ENCODE measurements at places on chromosomes 5 and 9.

DNA sequence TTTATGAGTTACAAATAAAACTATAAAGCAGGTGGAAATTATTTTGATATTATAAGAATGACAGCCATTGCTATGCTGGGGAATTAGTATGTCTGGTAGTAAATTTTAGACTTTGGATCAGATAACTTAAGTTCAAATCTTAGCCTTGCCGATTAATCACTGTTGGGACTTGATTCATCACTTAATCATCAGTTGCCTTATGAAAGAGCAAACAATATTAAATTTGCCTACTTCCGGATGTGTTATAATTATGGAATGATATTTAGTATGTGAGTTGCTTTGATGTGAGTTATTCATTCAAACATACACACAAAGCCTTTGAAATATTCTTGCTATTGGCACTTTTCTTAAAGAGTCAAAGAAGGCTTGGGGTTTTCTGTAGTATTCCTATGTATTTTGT lies 717.7 kb downstream of the BRINP1 start:
- DNase-seq = no peak

GRCh38 chr9:122904466-122904822 lies 715 bp downstream of the RC3H2 start:
- peak; percentile 31 for DNase-seq

GRCh38 chr9:123065196-123065595 lies 31.7 kb downstream of the GPR21 start:
- DNase-seq = no peak

GRCh38 chr5:137888863-137889759 lies at the start of gene PKD2L2:
TSS of gene PKD2L2 (plus strand) at chr5:137889457. CDS start at chr5:137889492, 35 bp downstream.
- peak; percentile 87 for DNase-seq

GRCh38 chr9:84153885-84154284 lies 173.3 kb downstream of the RMI1 start:
- DNase-seq = no peak

DNA sequence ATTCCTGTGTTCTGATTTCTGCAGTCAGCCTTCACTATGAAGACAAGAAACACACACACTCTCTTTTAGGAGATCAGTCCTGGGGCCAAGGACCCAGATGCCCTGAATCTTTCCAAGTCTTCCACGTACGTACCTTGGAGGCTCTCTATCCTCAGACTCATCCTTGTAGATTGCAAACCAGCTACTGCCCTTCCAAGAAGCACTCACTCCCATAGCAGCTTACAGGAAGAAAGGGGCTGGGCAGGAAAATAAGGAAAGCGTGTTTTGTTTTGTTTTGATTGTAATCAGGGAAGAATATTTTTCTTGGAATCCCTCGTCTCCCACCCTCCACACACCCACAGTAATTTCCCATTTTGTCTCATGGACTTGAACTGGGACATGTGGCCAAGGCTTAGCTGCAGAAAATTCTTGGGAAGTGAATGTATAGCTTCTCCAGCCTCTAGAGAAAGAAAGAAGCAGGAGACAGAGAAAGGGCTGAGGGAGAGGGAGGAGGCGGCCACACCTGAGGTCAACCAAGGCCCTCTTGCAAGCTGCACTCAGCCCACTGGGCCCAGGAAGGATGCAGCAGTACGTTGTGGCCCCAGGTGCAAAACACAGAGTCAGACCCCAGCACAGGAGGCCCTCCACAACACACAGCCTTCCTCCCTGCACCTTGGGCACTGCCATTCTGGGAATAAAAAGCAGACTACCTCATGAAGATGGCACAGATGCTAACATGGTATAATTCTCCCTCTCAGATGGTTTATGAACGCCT lies 29.9 kb downstream of the IRX2 start:
- no peak for DNase-seq

DNA sequence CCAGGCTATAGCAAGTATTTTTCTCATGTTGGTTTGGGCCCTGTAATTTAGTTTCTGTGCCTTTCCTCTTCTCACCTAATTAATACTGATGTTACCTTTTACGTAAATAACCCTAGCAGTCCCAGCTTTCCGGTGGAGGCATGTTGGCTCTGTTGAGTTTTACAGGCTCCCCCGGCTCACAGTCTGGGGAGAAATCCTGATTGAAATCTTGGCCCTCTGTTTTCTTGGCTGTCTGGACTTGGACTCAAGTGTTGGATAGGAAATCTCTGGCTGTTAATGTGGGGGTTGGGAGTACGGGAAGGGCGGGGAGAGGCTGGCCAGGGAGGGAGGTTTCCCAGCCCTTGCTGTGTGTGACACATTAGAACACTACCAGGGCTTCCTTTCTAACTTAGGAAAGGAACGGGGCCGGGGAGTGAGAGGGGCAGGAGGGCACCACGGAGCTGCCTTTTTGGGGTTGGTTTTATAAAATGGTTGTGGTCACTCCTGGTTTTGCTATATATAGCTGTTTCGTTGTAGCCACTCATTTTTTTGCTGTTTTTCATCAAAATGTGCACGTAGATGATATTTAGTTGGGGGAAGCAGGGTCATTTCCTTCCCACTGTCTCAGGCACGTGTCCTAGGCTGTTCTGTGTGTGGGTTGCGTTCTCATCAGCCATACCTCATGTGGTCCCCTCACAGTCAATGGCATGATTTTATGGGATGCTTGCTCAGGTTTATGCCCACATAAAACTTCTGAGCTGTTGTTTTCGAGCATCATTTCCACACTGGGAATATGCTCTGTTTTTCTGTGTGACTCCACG lies 11.0 kb downstream of the TRIO start:
- no peak for DNase-seq

DNA sequence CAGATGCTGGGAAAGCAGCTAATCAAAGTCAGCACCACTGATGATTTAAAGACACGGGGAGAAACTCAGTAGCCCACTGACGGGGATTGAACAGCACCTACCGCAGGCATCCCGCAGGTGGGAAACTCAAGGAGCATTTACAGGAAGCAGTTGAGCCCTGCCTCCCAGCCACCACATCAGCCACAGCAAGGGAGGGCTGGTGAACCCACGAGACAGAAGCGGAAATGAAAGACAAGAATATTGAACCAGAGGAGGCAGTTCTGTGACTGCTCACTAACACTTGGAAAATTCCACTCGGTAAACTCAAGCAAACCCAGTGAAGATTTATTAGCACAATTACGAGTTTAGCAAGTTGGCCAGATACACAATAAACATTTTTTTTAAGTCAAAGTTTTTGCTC lies 10.6 kb upstream of the FAM163B start:
- peak; percentile 52 for DNase-seq

DNA sequence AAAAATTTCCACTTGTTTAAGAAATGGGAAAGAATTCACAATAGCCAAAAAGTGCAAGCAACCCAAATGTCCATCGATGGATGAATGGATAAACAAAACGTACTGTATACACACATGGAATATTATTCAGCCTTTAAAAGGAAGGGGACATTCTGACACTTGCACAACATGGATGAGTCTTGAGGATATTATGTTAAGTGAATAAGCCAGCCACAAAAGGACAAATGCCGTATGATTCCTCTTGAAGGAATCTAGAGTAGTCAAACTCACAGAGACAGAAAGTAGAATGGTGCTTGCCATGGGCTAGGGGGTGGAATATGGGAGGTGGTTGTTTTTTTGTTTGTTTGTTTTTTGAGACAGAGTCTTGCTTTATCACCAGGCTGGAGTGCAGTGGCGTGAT lies 3.8 kb upstream of the ATP6V0E1 start:
- DNase-seq = no peak

DNA sequence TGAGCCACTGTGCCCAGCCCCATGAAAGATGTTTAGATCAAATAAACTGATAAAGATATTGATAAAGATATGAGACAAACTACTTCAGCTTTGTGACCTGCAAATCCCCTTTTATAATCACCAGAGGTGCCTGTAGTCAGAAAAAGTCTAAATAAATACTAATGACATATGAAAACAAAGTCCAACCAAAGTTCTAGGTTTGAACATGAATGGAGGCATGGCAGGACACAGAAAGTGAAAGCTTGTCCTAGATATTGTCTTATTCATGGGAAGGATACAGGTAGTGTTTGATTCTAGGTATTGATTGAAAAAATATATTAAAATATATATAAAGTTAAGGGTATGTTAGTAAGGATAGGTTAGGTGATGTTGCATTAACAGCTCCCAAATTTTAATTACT lies 24.6 kb upstream of the PSAT1 start:
- DNase-seq = no peak

DNA sequence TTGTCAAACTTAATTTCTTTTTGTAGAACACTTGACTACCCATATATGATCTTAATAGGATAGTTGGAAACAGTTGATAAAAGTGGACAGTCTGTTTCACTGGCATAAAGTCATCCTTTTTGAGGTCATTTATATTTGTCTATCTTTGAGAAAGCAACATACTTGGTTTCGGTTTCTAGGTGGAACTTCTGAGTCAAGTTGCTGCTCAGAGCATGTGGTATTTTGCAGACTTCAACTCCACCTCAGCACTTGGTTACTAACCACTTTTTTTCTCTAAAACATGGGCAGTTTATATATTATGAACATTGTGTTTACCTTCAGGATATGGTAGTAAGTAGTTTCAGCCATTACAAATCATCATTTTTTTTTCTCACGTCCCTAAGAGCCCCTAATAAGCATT lies 1749.0 kb upstream of the C9orf72 start:
- no peak for DNase-seq

GRCh38 chr5:88144219-88145001 lies 124.2 kb downstream of the TMEM161B start:
- DNase-seq = no peak

GRCh38 chr9:32577316-32577715 lies 4.4 kb upstream of the NDUFB6 start:
- no peak for DNase-seq

DNA sequence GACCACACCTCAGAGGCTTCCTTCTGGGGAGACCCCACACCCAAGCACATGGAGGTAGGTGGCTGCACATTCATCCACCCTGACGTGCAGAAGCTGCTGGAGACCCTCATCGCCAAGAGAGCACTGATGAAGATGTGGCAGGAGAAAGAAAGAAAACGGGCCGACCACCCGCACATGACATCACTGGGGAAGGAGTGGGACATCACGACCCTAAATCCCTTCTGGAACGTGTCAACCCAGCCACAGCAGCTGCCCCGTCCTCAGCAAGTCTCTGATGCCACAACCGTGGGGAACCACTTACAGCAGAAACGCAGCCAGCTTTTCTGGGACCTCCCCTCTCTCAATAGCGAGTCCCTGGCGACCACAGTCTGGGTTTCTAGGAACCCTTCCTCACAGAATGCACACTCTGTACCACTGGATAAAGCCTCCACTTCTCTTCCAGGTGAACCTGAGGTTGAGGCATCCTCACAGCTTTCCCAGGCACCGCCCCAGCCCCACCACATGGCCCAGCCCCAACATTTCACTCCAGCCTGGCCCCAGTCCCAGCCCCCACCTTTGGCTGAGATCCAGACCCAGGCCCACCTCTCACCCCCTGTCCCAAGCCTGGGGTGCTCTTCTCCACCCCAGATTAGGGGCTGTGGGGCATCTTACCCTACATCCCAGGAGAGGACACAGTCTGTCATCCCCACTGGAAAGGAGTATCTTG lies 3.0 kb downstream of the SPATA31E1 start:
- DNase-seq = no peak

GRCh38 chr9:129875181-129875611 lies 39.9 kb downstream of the USP20 start:
- DNase-seq = no peak

DNA sequence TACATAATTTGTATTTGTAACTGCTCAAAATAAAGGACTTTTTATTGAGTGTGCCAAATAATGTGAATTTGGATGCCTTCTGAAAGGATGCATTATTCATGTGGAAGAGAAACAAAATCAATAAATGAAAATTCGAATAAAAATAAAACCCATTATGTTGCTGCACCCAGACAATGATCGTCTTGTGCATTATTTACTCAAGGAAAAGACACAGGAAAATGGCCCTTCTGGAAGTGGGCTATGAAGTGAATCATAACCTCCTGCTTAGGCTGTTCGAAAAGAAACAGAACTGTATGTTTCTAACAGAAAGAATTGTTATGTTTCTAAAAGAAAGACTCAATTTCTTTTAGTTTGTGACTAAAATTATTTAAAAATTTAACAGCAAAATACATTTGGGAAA lies 168.9 kb upstream of the NFIB start:
- DNase-seq = no peak

GRCh38 chr5:149543361-149544027 lies 7.7 kb downstream of the CSNK1A1 start:
- DNase-seq = no peak

DNA sequence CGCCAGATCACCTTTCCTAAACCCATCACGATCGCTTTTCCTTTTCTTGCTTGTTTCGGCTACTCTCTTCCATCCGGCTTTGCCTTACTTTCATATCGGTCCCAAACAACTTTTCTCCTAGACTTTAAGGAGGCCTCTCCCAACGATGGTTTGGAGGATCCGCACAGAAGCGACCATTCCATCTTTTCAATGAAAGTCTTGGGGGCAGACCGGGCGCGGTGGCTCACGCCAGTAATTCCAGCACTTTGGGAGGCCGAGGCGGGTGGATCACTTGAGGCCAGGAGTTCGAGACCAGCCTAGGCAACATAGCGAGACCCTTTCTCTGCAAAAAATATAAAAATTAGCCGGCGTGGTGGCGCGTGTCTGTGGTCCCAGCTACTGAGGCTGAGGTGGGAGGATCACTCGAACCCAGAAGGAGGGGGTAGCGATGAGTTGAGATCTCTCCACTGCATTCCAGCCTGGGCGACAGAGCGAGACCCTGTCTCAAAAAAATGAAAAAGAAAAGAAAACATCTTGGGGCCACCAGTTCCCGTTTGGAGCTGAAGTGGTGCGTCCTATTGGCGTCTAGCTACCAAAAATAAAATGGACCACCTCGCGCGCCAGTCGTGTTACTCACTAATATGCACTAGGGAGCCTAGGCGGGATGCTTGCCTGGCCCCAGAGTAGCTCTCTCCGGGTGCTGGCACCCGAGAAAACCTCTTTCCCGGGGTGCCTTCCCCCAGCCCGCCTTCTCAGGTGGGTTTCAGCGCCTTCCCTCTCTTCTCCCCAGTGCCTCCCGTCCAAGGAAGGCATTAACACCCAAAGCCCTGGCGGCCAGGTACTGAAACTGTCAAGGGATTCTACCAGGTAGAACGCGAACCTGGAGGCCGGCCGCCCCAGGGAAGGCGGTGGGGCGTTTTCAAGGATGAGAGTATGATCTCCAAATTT lies 800 bp upstream of the AP3B1 start:
- peak; percentile 59 for DNase-seq

- DNase-seq = no peak
Measured at GRCh38 chr9:23543419-23543818, 282.6 kb downstream of the ELAVL2 start.

DNA sequence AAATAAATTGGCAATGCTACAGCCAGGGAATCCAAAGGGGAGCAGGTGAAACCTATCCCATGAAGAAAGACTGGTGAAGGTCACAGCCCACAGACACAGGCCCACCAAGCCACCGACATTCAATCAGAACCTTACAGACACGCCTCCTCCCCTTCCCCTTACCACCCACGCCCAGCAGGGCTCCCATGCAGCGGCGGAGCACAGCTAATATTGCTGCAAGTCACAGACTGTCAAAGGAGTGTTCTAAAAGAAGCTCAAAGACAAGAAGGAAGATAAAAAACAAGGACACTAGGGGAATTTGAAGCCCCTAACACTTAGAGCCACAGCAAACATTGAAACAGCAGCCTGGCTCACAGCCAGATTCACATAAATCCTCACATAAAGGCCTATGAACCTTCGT lies 91.2 kb downstream of the MED10 start:
- DNase-seq = no peak

DNA sequence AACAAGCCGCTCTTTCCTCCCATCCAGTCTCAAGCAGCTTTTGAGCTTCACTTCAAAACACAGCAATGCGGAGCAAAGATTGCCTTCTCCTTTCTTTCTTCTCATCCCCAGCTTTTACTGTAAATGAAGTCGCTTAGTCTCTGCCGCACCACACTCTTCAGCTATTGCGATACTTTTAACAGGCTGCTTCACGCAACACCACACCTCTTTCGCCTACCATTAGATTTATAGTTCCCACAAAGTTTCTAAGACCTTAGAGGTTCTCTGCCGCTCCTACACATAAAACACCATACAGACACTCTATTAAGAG lies 711 bp downstream of the PGGT1B start:
- DNase-seq = no peak
